ENCODE measurements at places on chromosomes 7 and 10.
A peak's percentile ranks its signal among the peaks of the same experiment; 100 is the strongest.

DNA sequence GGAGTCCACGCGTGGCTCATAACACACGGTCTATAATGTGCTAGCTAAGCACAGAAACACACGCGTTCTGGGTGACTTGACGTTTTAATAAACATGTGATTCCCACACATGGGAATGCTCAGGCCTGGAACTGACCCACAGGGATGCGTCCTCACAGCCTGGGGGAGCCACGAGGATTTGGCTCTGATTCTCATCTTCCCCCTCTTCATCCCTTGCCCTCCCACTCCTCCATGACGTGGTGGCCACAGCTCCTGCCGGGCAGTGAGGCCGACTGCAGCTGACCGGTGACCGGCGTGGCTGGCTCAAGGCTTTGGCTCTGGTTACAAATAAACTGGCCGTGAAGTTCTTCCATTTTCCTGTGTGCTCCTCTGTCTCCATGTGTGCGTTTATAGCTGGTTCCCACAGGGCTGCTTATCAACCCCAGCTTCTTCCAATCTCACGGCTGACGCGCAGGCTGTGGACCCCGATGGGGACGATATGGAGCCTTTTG lies 40.9 kb upstream of the KLF6 start:
- peak overlapping the region; percentile 89 for H3K27ac ChIP-seq
- H3K4me3 ChIP-seq, result no peak overlapping the region
- H3K36me3 ChIP-seq, result no peaks in the 10 kb centered on the region

GRCh38 chr7:137937202-137937560 lies 64.7 kb downstream of the CREB3L2 start:
- H3K27ac ChIP-seq, result peak overlapping the region; percentile 60
- no peaks in the 10 kb centered on the region for H3K27me3 ChIP-seq
- DNase-seq, result no peak
- no peak overlapping the region for H3K4me3 ChIP-seq

DNA sequence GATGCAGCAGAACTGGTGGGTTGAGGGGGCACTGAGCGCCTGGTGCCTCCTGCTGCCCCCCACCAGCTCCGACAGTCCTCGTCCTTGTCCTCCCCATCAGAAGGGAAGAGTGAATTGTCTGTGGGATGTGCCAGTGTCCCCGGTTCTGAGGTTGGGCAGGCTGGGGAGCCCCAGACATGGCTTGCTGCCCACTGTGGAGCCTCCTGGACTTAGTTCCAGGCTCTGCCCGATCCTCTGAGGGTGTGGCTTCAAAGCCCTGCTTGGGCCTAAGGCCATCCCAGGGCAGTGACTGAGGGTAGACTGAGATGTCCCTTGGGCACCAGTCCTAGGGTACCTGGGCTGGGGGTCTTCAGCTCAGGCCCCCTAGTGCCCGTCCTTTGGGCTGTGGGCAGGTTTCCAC lies 168.8 kb downstream of the RNF216 start:
- no peaks in the 10 kb centered on the region for H3K36me3 ChIP-seq
- DNase-seq, result no peak
- no peak overlapping the region for H3K27ac ChIP-seq
- no peaks in the 10 kb centered on the region for H3K27me3 ChIP-seq

DNA sequence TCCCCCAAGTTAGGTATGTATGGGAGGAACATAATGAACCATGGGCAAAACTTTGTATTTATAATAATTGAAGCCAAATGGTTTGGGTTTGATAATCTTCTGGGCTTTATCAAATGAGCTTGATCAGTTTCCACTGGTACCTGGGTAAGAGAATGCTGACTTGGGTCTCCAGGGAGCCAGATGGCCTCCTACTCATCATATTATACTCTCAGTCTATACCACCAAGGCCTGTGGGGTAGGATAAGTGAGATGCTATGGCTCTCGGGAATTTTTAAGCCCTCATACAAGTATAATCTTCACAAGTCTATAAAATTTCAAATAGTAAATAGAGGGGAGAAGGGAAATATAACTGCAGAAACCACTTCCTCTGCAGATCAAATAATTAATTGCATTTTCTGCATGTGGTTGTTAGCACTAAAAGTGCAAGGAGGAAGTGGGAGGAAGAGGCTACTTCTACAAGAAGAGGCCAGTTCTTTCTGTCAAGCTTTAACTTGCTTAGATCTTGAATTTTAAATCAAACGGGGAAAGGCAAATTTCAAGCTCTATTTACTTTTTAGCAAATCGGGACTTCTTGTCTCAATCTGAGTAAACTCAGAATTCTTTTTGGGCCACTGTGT lies 349.0 kb downstream of the SORCS1 start:
- no peaks in the 10 kb centered on the region for H3K27me3 ChIP-seq
- no peak overlapping the region for H3K27ac ChIP-seq
- H3K4me3 ChIP-seq, result no peak overlapping the region
- no peaks in the 10 kb centered on the region for H3K4me1 ChIP-seq

- no peaks in the 10 kb centered on the region for H3K27me3 ChIP-seq
- H3K27ac ChIP-seq, result no peak overlapping the region
- H3K4me1 ChIP-seq, result no peaks in the 10 kb centered on the region
- no peak for DNase-seq
Measured at GRCh38 chr7:54292171-54292925, 249.8 kb upstream of the VSTM2A start.

GRCh38 chr7:74173074-74173473 lies 1.1 kb upstream of the EIF4H start:
- H3K27ac ChIP-seq, result peak overlapping the region; percentile 57
- H3K27me3 ChIP-seq, result no peaks in the 10 kb centered on the region

GRCh38 chr7:75729851-75730274 lies 8.9 kb downstream of the HIP1 start:
- no peaks in the 10 kb centered on the region for H3K27me3 ChIP-seq
- no peak for DNase-seq
- no peak overlapping the region for H3K4me3 ChIP-seq
- H3K27ac ChIP-seq, result peak overlapping the region; percentile 7
- H3K4me1 ChIP-seq, result peaks cover 46% of the 10 kb centered on the region

GRCh38 chr7:143280566-143280965 lies 4.2 kb upstream of the TMEM139 start:
- peaks cover 20% of the 10 kb centered on the region for H3K4me1 ChIP-seq
- H3K36me3 ChIP-seq, result no peaks in the 10 kb centered on the region

GRCh38 chr10:102675011-102675665 lies 30.9 kb downstream of the TRIM8 start:
- peak overlapping the region; percentile 47 for H3K4me3 ChIP-seq
- peak overlapping the region; percentile 98 for H3K27ac ChIP-seq
- no peaks in the 10 kb centered on the region for H3K36me3 ChIP-seq
- H3K27me3 ChIP-seq, result no peaks in the 10 kb centered on the region
- DNase-seq, result no peak
- H3K4me1 ChIP-seq, result peaks cover 69% of the 10 kb centered on the region

GRCh38 chr7:159031135-159031701 lies 113.4 kb downstream of the VIPR2 start:
- peaks cover 18% of the 10 kb centered on the region for H3K4me1 ChIP-seq
- DNase-seq, result peak; percentile 81
- H3K36me3 ChIP-seq, result no peaks in the 10 kb centered on the region
- H3K27ac ChIP-seq, result no peak overlapping the region
- H3K27me3 ChIP-seq, result peaks cover 22% of the 10 kb centered on the region

GRCh38 chr10:80596391-80597257 lies 58.9 kb downstream of the SH2D4B start:
- no peak overlapping the region for H3K4me3 ChIP-seq
- no peak for DNase-seq
- H3K4me1 ChIP-seq, result no peaks in the 10 kb centered on the region

DNA sequence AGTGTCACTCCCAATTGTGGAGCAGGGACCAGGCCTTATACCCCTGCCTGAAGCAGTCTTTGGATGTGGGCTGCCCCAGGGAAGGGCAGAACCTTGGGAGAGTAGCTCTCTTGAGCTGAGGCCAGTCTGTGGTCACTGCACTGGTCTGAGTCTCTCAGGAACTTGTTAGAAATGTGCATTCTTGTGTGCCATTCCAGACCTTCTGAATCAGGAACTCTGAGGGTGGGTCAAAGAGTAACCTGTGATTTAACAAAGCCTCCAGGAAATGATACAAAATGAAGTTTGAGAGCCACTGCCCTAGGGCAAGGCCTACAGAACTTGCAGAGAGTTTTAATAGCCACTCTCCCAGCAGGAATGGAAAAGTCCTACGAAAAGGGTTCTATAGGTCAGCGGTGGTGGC lies 68.1 kb downstream of the LYZL1 start:
- H3K4me3 ChIP-seq, result no peak overlapping the region
- no peaks in the 10 kb centered on the region for H3K36me3 ChIP-seq
- no peak for DNase-seq
- H3K27me3 ChIP-seq, result peaks cover 10% of the 10 kb centered on the region

GRCh38 chr10:12595936-12596576 lies 246.7 kb downstream of the CAMK1D start:
- H3K4me3 ChIP-seq, result no peak overlapping the region
- H3K4me1 ChIP-seq, result no peaks in the 10 kb centered on the region
- H3K27ac ChIP-seq, result no peak overlapping the region
- no peak for DNase-seq
- H3K27me3 ChIP-seq, result no peaks in the 10 kb centered on the region
- H3K36me3 ChIP-seq, result peaks cover 4% of the 10 kb centered on the region

DNA sequence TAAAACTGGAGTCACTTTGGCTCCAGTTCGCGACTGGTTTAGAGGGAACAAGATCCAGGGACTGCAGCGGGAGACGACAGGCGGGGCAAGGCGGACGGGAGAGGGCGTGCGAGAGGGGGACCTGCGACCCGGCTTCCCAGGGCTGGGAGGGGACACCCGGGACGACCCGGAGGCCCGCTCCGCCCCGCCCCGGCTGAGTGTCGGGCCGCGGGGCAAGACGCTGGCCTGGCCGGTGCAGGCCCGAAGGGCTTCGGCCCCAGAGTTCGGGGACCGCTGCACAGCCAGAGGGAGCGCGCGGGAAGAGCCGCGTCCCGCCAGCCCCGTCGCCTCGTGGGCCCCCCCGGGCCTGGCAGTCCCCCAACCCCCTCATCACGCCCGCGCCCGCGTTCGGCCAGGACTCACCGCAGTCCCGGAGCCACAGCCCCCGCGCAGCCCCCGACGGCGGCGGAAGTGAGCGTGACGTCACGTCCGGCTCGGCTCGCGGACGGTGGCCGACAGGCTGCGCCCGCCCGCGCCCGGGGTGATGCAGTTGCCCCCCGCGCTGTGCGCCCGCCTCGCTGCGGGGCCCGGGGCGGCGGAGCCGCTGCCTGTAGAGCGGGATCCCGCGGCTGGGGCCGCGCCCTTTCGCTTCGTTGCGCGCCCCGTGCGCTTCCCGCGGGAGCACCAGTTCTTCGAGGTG lies at the start of the genes TUBGCP2 and ZNF511:
TUBGCP2 (minus strand) TSS at position 452 of the 679 bp plus-strand sequence. CDS start 5,931 bp downstream, outside the sequence.
ZNF511 (plus strand) TSS at position 494 of the 679 bp plus-strand sequence; CDS start at position 524, 30 bp downstream.
- no peaks in the 10 kb centered on the region for H3K27me3 ChIP-seq
- H3K4me3 ChIP-seq, result peak within 1 kb of the TSS; percentile 90
- DNase-seq, result peak; percentile 95
- H3K36me3 ChIP-seq, result peaks cover 13% of the 10 kb centered on the region

- H3K27ac ChIP-seq, result no peak overlapping the region
- H3K27me3 ChIP-seq, result no peaks in the 10 kb centered on the region
- H3K4me3 ChIP-seq, result no peak overlapping the region
- no peak for DNase-seq
Measured at GRCh38 chr10:99809931-99810615, 27.6 kb downstream of the ABCC2 start.

DNA sequence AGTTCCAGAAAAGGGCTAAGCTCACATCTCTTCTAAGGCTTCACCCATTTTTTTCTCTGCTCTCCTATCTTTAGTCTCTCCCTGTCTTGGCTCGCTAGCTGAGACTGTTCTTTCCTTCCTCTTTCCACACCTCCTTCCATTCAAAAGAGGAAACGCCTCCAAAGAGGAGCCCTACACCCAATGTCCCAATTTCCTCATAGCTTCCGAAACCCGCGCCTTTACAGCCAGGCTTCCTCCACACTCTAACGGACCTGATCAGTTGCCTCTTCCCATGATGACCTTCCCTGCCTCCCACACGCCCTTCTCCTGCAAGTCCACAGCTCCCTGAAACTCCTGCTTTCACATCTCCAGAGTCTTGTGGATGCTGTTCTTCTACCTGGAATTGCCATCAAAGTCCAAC lies 71.7 kb downstream of the COBL start:
- no peaks in the 10 kb centered on the region for H3K4me1 ChIP-seq
- peaks cover 11% of the 10 kb centered on the region for H3K27me3 ChIP-seq
- H3K36me3 ChIP-seq, result no peaks in the 10 kb centered on the region
- H3K27ac ChIP-seq, result no peak overlapping the region
- no peak overlapping the region for H3K4me3 ChIP-seq
- no peak for DNase-seq

DNA sequence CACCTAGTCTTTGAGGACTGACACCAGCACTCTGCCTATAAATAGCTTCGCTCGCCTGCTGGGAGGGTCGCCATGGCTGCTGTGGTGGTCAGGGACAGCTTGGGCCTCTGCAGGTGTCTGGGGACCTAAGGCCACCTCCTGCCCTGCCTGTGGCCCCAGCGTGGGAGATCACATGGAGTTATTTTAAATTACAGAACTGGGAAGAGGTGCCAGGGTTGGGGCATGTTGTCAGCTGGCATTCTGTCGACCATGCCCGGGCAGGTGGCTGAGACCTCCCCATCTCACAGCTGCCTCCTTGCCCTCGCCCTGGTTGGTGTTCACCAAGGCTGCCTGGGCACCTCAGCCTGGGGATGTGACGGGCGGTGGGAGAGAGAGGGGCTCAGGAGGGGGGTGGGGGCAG lies 18.1 kb downstream of the SHH start:
- DNase-seq, result no peak
- peaks cover 5% of the 10 kb centered on the region for H3K27me3 ChIP-seq
- no peaks in the 10 kb centered on the region for H3K36me3 ChIP-seq

DNA sequence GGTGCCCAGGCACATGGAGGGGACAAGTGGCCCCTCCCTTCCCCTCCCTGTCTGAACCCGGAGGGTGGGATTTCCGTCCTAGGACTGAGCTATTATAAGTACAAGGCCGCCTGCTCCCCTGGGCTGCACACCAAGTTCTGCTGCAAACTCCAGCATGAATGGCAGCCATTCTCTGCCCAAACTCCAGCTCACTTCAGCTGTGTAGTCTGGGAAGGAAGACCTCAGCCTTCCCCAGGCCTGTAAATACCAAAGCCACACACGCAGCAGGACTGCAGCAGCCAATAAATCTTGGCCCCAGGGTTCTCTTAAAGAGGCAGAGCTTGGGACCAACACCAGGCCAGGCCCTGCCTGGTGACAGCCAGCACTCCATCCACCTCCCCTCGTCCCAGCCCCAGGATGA lies 291.3 kb upstream of the ZMIZ1 start:
- H3K27me3 ChIP-seq, result no peaks in the 10 kb centered on the region
- no peak for DNase-seq
- H3K4me1 ChIP-seq, result peaks cover 46% of the 10 kb centered on the region
- H3K4me3 ChIP-seq, result no peak overlapping the region
- H3K36me3 ChIP-seq, result no peaks in the 10 kb centered on the region

GRCh38 chr7:151454932-151455530 lies 15.1 kb upstream of the CRYGN start:
- H3K4me3 ChIP-seq, result no peak overlapping the region
- H3K36me3 ChIP-seq, result no peaks in the 10 kb centered on the region
- peak; percentile 84 for DNase-seq
- no peak overlapping the region for H3K27ac ChIP-seq
- H3K27me3 ChIP-seq, result peaks cover 2% of the 10 kb centered on the region
- H3K4me1 ChIP-seq, result peaks cover 15% of the 10 kb centered on the region

DNA sequence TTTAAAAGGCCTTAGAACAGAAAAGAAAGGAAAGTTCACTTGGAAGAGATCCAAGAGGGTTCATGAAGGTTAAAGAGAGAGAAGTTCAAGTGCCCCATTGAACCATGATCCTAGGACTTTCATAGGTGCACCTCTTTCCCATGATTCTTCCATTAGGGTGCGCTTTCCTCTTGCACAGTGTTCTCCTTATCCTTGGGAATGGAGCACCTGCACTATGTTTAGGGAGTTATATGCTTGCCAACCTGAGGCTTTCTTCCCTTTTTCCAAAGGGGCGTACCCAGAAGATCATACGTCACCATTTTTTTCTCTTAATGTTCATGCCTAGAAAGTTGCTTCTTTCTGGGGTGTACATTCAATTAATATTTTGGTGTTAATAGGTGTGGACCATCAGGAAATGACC lies 908.0 kb upstream of the SORCS1 start:
- DNase-seq, result no peak
- H3K36me3 ChIP-seq, result no peaks in the 10 kb centered on the region
- no peak overlapping the region for H3K4me3 ChIP-seq
- H3K27ac ChIP-seq, result no peak overlapping the region

Measured in osteocyte (in vitro differentiated cells).